GM12878 (cell line): ENCODE measurements at places on chromosomes 3 and 15. TPM values are rescaled to one million over a fixed set of nuclear protein-coding genes. Genes with fewer than 3 reads are reported as not detected.

ONECUT1 gene
- polyA plus RNA-seq = not detected in 2 replicates

- H3K27ac ChIP-seq = no peak overlapping the region
- no peaks in the 10 kb centered on the region for H3K36me3 ChIP-seq
- H3K27me3 ChIP-seq = no peaks in the 10 kb centered on the region
- no peak overlapping the region for H3K4me3 ChIP-seq
- DNase-seq = no peak
- peaks cover 8% of the 10 kb centered on the region; the same call in 1 of the 2 replicates for H3K4me1 ChIP-seq
Measured at GRCh38 chr15:35060591-35060990, 24.5 kb downstream of the NANOGP8 start.

DNA sequence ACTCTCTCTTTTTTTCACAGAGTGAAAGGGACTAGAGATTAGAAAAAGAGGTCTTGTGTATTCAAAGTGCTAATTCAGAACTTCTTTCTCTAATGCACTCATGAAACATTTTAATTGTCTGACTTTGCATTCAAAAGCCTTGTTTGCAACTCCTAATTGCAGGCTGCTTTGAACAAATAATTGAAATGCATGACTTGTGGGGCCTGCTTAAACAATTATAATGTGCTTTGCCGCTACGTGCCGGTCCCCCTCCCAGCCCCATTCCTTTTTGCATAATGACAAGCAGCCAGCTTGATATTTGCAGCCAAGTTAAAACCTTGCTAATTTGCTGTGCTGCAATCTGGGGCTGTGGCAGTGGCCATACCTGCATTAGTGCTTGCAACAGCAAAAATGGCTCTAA is 114.5 kb downstream of the FOXB1 start:
- H3K27me3 ChIP-seq = no peaks in the 10 kb centered on the region
- H3K4me3 ChIP-seq = no peak overlapping the region
- peaks cover 13% of the 10 kb centered on the region for H3K4me1 ChIP-seq
- no peaks in the 10 kb centered on the region for H3K36me3 ChIP-seq
- no peak for DNase-seq
- H3K27ac ChIP-seq = no peak overlapping the region

DNA sequence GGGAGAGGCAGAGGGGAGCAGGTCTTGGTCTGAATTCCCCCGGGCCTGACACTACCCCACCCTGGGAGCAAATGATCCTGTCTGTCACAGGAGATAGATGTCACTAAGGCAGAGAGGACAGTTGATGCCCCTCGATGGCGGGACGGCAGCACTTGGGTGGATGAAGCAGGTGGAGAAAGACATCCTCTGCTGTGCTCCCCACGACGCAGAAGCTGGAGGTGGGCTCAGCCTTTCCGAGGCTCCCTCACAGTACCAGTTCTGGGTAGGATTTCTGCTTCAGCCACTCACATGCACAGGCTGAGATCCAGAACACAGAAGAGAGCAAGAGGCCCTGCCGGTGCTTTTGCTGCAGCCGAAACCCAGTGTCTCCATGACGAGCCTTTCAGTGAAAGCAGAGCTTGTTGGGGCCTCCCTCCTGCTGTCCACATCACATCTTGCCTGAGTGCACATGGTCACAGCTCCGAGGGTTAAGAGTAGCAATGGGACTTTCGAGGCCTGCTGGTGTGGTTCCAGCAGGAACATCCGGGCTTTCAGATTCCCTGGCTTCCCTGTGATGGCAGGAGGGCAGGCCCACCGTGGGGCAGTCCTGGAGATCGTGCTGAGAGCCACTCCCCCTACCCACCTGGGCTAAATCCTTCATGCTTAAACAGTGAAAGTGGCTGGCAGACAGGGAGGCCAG is 107.3 kb upstream of the PRR20G start:
- H3K27ac ChIP-seq = no peak overlapping the region
- no peak for DNase-seq
- H3K27me3 ChIP-seq = peaks cover 4% of the 10 kb centered on the region; the same call in 1 of the 2 replicates
- no peak overlapping the region for H3K4me3 ChIP-seq
- no peaks in the 10 kb centered on the region for H3K36me3 ChIP-seq
- H3K4me1 ChIP-seq = no peaks in the 10 kb centered on the region

DNA sequence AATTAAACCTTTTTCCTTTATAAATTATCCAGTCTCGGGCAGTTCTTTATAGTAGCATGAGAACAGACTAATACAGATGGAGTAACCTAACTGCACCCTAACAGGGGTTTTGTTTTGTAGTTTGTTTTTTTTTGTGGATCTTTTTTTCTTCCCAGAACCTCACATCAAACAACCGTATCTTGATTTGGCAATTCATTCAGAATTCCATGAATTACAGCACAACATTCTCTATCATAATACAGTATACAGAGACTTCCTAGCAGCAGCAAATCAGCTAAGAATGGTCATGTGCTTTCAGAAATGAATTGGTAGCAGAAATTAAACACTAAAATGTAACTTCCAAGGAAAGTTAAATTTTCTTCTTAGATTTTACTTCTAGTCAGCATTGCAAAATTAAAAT is 114.6 kb downstream of the TMCC1 start:
- no peaks in the 10 kb centered on the region for H3K36me3 ChIP-seq
- H3K27ac ChIP-seq = no peak overlapping the region
- no peak overlapping the region for H3K4me3 ChIP-seq
- no peaks in the 10 kb centered on the region for H3K27me3 ChIP-seq
- no peaks in the 10 kb centered on the region for H3K4me1 ChIP-seq

DNA sequence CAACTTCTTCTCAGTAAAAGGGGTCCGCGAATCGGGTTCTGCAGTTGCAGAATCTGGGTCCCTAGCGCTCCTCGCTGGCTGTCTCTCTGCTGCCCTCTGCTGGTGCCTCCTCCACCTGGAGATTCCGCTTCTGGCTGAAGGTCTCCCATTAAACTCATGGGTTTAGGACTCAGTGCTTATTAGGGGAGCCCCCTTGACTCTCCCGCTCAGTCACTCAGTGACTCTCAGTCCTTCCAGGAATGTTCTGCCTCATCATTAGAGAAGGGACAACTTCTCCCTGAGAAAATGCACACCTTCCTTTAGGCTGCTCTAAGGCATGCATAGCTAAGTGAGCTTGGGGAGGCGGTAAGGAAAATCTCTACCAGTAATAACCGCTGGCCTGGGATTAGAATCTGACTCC is 7.1 kb downstream of the CPN2 start:
- DNase-seq = no peak
- H3K36me3 ChIP-seq = no peaks in the 10 kb centered on the region
- no peaks in the 10 kb centered on the region for H3K4me1 ChIP-seq
